ENCODE measurements at places on chromosomes 3 and 15.

DNA sequence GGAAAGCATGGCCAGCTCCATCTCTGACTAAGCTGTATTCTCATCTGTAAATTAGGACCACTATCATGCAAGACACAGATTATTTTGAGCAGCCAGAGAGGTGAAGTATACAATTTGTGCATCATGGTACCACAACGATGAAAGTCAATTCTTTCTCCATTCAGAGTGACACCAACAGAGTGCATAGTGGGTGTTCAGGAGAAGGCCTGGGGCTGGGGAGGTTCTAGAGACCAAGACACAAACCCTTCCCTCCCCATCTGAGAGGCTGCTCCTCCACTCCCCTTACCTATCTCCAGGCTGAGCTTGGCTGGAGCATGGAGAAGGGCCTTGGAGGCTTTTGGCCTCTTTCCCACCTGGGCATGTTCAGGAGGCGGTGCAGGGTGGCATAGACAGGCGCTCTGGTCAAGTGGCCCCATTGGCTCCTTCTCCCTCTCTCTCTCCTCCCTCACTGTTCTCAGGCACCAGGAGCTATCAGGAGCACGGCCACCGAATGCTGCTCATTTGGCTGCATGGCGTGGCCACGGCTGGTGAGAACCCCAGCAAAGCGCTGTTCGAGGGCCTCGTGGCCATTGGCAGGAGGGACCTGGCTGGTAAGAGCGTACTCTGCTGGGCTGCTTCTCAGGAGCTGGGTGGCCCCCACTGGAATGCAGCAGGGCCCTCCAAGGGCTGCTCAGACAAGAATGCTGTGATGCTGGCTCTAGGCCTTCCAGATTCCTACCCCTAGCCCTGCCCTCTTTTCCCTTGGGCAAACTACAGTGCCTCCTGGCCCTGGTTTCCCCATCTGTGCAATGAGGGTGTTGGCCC lies 37.9 kb downstream of the ANKDD1A start:
- DNase-seq: no peak

- no peak for DNase-seq
These were observed 44.3 kb upstream of the FGD5 start for GRCh38 chr3:14774431-14774830.

DNA sequence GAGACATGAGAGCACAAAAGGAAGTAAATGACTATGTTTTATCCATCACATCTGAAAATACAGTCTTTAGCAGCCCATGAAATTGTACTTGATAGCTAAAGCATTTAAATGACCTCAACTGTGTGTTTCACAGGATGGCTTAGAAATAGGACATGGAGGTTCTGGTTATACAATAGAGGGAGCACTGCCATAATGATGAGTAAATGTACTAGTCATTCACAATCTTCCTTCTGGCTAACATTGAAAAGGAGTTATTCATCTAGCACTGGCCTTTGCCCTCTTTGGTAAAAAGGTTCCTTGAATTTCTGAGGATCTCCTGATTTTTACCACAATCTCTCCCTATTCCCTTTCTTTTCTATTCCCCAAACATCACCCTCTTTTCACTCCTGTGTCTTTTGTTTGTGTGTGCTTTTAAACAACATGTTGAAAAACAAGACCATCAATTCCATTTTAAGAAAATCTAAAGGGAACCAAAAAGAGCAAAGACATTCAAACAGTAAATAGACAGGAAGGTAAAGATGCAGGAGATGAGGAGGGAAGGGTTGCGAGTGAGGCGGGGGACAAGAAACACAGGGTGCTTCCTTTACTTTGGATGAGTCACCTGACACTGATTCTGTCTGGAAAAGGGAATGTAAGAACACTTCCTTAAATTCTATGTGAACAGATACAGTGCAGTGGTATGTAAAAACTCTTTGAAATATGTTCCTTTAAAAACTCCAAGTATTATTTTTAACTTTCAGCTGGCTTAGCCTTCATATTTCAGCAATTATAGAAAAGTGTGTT lies 619.0 kb downstream of the MECOM start:
- no peak for DNase-seq

- no peak for DNase-seq
These were observed 5.8 kb downstream of the MAP2K5 start for GRCh38 chr15:67548236-67548852.

All from stimulated activated CD4-positive, alpha-beta T cell treated with anti-CD3 and anti-CD28 coated beads, Interleukin-2, amount 100 ng/mL, for 24 hours (primary cell).